HT1080 (cell line): ENCODE measurements at places on chromosomes 1 and 21. TPM values are rescaled to one million over a fixed set of nuclear protein-coding genes. Genes with fewer than 3 reads are reported as not detected.

DNA sequence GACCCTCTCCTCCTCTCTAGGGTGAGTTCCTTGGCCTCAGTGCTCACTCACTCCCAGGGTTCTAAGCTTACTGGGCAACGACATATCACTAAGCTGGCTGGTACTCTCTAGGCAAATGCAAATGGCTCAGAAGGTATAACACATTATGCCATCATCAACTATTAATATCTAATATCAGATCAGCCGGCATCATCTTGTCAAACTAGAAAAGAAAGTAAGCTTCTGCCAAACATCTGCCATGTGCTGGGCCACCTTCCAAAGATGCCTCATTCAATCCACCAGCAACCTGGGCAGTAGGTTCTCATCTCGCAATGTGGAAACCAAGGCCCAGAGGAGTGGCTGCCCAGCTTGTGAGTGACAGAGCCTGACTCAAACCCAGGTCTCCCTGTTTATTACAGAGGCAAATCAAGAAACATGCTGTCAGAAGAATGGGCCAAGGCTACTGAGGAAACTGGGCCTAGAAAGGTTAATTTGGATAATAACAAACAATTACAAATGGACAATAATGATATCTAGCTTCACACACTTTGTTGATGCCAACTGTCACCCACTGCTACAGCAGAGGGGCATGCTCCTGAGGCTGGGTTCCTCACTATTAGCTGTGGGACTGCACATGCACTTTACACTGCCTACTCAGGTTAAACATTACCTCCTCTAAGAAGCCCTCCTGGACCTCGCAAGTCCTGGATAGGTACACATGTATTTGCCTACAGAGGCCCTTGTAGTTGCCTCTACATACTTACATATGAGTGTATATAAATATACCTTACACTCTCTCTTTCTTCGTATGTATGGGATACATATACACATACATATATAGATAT, 183.3 kb upstream of the JUN start:
- no peak for DNase-seq

GRCh38 chr1:87652176-87652575, 323.5 kb downstream of the LMO4 start:
- no peak for DNase-seq

GRCh38 chr1:37449936-37450335, 24.4 kb upstream of the ZC3H12A start:
- DNase-seq = peak; percentile 36

DNA sequence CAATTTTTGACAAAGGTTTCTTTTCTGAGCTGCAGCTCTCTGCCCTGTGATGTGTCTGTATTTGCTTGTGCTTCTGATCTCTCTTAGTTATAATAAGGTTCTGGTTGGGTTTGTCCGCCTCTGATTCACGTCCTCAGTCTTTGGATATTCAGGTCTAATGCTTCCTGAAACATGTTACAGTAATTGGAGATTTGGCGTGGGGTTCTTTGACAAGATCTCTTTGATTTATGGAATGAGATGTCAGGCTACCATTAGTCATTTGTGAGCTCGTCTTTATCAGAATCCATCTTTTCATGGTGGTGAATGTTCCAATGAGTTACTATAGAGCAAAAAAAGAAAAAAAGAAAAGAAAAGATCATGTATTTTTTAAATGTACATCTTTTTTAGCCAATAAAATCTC, 62.5 kb downstream of the BACE2 start:
- no peak for DNase-seq

- DNase-seq = no peak
These were observed 38.2 kb downstream of the H3-3A start for GRCh38 chr1:226100436-226101391.

GRCh38 chr21:34980423-34981115, 68.5 kb downstream of the RUNX1 start:
- no peak for DNase-seq

The ACTN2 gene
- total RNA-seq = 9.1 and 11.8 TPM in 2 replicates

The PLA2G5 gene
- not detected in 2 replicates for total RNA-seq

The CELA2B gene
- total RNA-seq = not detected in 2 replicates

The L1TD1 gene
- not detected in 2 replicates for total RNA-seq
